ENCODE measurements at places on chromosomes 12 and 14. TPM values are rescaled to one million over a fixed set of nuclear protein-coding genes. Genes with fewer than 3 reads are reported as not detected.

GNG2 gene
- 26.6 TPM for total RNA-seq

RD3L gene
- total RNA-seq, result not detected

KERA gene
- not detected for total RNA-seq

STYK1 gene
- 0.66 TPM for total RNA-seq

CPNE6 gene
- not detected for total RNA-seq

RPS6KL1 gene
- total RNA-seq, result 1.1 TPM

PABPN1 gene
- 119 TPM for total RNA-seq

CNOT2 gene
- 145 TPM for total RNA-seq

RNASE4 gene
- total RNA-seq, result 15.8 TPM

Data from uterine smooth muscle cell (primary cell).